ENCODE measurements at places on chromosomes 12 and 14.

DNA sequence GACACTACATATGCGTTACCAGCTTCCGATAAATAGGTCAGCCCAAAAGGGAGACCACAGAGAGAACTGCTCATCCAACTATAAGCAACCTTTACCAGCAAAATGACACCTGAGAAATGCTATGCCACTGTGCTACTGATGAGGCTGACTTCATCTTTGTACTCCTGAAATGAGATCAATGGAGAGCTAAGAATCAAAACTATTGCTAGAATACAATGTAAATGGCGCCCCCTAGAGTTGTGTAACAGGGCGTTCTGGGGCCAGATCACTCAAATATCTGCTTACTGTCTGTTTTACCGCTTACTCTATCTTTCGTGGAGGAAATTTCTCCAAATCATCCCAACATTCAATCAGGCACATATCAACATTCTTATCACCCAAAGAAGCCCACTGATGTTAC lies 4.6 kb downstream of the ZNF384 start:
- H3K4me3 ChIP-seq = no peak overlapping the region
- no peaks in the 10 kb centered on the region for H3K27me3 ChIP-seq
- DNase-seq = no peak
- peaks cover 7% of the 10 kb centered on the region for H3K36me3 ChIP-seq

DNA sequence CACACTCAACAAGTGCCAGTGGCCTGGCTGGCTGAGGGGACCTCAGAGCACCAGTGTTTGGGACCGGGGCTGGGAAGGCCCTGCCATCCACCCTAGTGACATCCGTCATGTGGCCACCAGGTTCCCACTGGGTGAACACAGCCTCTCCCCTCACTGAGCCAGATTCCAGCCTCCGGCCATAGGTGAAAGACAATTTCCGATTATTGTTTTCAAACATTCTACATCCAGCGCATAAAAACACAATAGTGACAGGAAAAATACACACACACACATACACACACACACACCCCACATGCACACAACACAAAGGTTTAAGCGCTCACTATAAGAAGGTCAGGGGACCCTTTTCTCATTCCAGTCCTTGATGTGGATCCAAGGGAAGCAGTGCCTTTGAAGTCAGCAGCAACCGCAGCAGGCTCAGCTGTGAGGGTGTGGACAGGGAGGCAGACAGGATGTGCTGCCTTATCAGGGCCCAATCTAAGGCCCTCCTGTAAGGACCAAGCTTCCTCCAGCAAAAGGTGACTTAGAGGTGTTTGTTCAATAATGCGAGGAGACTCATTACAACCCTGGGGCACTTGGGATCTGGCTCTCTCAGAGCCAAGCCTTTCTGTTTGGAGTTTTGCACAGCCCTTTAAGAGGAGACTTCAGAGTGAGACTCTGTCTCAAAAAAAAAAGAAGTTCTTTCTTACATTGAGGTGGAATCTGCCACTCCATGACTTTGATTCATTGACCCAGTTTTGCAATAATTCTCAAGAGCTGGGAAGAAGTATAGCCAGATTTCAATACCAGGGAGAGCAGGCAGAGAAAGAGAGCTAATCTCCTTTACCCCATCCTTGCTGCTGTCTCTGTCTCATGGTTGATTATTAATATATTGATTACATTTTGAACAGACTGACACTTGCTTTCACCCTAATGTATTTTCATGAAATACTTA lies 227.8 kb downstream of the ZFP36L1 start:
- peaks cover 13% of the 10 kb centered on the region for H3K4me1 ChIP-seq
- H3K36me3 ChIP-seq = no peaks in the 10 kb centered on the region
- peak; percentile 49 for DNase-seq
- no peak overlapping the region for H3K4me3 ChIP-seq
- H3K27ac ChIP-seq = no peak overlapping the region

GRCh38 chr12:54981796-54982195 lies 2.8 kb downstream of the TESPA1 start:
- no peaks in the 10 kb centered on the region for H3K27me3 ChIP-seq
- H3K4me1 ChIP-seq = peaks cover 11% of the 10 kb centered on the region
- H3K36me3 ChIP-seq = no peaks in the 10 kb centered on the region
- no peak for DNase-seq
- H3K4me3 ChIP-seq = no peak overlapping the region

DNA sequence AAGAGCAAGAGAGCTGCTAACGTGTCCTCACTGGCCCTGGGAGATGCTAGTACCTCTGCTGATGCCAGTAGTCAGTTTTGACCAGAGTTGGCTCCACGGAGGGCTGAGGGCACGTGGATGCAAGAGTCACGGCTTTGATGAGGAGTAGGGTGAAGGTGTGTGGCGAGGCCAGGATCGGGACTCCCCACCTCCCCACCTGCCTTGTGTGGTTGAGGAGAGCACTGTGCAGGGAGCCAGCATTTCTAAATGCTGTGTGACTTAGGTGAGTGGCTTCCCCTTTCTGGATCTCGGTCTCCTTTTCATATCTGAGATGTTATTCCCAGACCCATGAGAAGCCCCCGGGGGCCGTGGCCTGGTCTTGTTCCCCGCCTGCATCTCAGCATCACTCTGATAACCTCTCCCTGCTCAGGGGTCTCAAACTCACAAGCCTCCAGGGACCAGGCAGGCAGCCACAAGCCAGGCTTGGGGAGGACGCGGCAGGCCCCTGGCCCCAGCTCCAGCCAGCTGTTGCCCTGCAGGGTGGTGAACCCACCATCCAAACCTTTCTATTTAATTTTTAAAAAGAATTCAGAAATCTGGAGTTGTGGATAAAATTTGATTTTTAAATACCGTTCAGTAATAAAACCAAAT lies 32.1 kb downstream of the MVK start:
- no peak for DNase-seq
- H3K36me3 ChIP-seq = no peaks in the 10 kb centered on the region
- peaks cover 20% of the 10 kb centered on the region for H3K27me3 ChIP-seq

- H3K4me1 ChIP-seq = no peaks in the 10 kb centered on the region
- H3K27me3 ChIP-seq = no peaks in the 10 kb centered on the region
- H3K4me3 ChIP-seq = no peak overlapping the region
These were observed 71.7 kb downstream of the GRIP1 start for GRCh38 chr12:66607147-66607546.

DNA sequence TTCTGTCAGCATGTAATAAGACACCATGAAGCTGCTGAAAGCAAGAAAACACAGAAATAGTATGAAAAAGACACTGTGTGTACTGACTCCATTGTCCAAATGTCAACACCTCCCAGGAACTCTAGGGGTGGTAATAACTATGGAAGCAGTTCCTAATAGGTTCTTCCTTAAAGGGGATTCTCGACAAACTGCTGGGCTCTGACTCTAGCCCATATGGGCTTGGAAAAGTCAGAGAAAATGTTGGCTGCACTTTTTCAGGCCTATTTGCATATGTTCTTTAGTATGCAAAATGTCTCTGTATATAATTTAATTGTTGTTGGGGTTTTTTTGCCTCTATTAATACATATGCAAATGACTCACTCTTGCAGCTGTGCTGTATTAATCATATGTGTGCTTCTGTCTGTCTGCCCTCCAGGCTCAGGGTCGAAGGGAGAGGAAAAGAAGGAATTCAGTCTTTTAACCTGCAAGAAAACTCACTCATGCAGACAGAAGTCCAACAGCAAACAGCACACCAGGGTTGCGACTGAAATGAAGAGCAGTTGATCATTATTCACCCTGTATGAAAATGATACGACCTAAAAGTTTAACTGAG lies 317.6 kb downstream of the SOX5 start:
- no peaks in the 10 kb centered on the region for H3K4me1 ChIP-seq
- H3K27ac ChIP-seq = no peak overlapping the region
- H3K36me3 ChIP-seq = no peaks in the 10 kb centered on the region
- no peaks in the 10 kb centered on the region for H3K27me3 ChIP-seq
- peak; percentile 14 for DNase-seq
- H3K4me3 ChIP-seq = no peak overlapping the region

GRCh38 chr12:75969768-75970167 lies 61.8 kb downstream of the PHLDA1 start:
- H3K4me1 ChIP-seq = no peaks in the 10 kb centered on the region
- no peak overlapping the region for H3K27ac ChIP-seq
- H3K27me3 ChIP-seq = no peaks in the 10 kb centered on the region
- H3K36me3 ChIP-seq = no peaks in the 10 kb centered on the region
- DNase-seq = no peak

- no peaks in the 10 kb centered on the region for H3K27me3 ChIP-seq
- DNase-seq = no peak
- H3K27ac ChIP-seq = no peak overlapping the region
- peaks cover 4% of the 10 kb centered on the region for H3K36me3 ChIP-seq
- H3K4me1 ChIP-seq = no peaks in the 10 kb centered on the region
These were observed 224.3 kb downstream of the ITPR2 start for GRCh38 chr12:26608706-26609105.

GRCh38 chr12:19737019-19737418 lies 297.7 kb downstream of the AEBP2 start:
- H3K4me3 ChIP-seq = no peak overlapping the region
- no peak overlapping the region for H3K27ac ChIP-seq
- no peaks in the 10 kb centered on the region for H3K36me3 ChIP-seq

GRCh38 chr14:50846226-50846880 lies 15.4 kb upstream of the NIN start:
- H3K36me3 ChIP-seq = no peaks in the 10 kb centered on the region
- H3K27ac ChIP-seq = peak overlapping the region; percentile 76
- H3K4me1 ChIP-seq = peaks cover 11% of the 10 kb centered on the region
- DNase-seq = peak; percentile 93
- peak overlapping the region; percentile 9 for H3K4me3 ChIP-seq

DNA sequence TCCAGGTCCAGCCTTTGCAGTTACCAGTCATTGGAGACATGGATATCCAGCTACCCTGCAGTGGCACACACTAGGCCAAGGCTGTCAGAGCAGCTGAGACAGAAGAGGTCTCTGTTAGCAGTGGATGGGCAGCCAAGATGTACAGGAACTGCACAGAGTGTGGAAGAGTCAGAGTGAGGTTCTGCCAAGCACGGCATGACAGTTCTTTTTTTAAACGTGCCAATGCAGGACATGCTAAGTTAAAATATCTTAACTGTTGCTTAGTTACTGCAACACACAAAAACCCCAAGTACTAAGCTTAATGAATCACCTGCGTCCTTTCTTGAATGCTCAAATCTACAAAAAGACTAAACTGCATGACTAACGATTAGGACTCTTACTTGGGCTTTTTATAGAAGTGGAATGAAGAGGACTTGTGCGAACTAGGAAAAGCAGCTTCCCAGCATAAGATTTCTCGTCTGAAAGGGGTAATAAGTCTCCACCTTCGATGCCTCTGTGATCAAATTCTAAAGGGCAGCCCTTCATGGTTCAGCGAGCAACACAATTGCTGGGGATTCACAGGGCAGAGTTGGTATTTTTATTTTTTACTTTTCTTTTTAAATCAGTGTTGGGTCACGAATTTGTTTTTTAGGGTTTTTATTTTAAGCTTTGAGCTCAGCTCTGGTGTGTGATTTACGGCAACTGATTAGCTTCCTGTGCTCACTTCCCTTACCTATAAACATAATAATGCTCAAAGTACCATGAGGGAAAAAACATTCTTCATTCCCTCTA lies 20.6 kb downstream of the MAPK1IP1L start:
- H3K36me3 ChIP-seq = no peaks in the 10 kb centered on the region
- DNase-seq = peak; percentile 98
- peak overlapping the region; percentile 27 for H3K4me3 ChIP-seq
- H3K27me3 ChIP-seq = no peaks in the 10 kb centered on the region

DNA sequence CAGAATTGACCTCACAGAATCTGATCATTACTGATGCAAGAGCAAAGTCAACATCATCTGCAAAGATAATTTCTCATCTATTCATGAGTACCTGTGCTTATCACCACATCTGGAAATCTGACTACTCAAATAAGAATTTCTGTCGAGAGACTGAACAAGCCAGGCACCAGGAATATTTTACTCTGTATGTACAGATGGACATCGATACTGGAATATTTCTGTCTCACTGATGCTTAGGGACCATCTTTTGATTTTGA lies 105.2 kb downstream of the BICD1 start:
- no peaks in the 10 kb centered on the region for H3K36me3 ChIP-seq
- no peaks in the 10 kb centered on the region for H3K4me1 ChIP-seq
- H3K4me3 ChIP-seq = no peak overlapping the region
- H3K27me3 ChIP-seq = no peaks in the 10 kb centered on the region
- H3K27ac ChIP-seq = no peak overlapping the region

DNA sequence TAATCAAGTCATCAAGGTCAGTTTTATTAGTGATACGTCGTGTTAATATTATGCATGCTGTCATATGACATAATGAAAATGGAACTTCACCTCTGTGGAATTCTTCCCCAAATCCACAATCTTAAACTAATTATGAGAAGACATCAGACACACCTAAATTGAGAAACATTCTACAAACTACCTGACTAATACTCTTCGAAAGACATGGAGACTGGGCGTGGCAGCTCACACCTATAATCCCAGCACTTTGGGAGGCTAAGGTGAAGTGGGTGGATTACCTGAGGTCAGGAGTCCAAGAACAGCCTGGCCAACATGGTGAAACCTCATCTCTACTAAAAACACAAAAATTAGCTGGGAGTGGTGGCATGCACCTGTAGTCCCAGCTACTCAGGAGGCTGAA lies 33.3 kb upstream of the KRAS start:
- no peak for DNase-seq
- no peak overlapping the region for H3K4me3 ChIP-seq
- no peaks in the 10 kb centered on the region for H3K36me3 ChIP-seq
- no peaks in the 10 kb centered on the region for H3K27me3 ChIP-seq
- no peak overlapping the region for H3K27ac ChIP-seq

DNA sequence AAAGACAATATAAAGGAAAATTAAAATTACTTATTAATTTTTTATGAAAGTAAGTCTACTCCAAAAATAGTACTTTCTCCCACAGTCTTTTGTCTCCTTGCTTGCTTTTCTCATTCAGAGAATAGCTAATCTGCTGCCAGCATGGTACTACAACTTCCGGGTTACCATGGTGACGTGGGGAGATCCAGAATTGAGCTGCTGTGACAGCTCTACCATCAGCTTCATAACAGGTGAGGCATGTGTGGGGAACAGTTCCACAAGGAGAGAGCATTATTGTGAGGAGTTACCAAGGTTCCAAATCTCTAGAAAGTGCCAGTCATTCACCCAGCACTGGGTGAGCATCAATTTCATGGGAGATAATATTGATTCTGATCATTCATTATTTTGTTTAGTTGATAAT lies 197.8 kb downstream of the PTPRO start:
- H3K4me3 ChIP-seq = no peak overlapping the region
- no peak for DNase-seq
- H3K27ac ChIP-seq = no peak overlapping the region
- H3K4me1 ChIP-seq = no peaks in the 10 kb centered on the region

- H3K4me1 ChIP-seq = no peaks in the 10 kb centered on the region
- H3K27me3 ChIP-seq = no peaks in the 10 kb centered on the region
- H3K27ac ChIP-seq = no peak overlapping the region
- H3K36me3 ChIP-seq = no peaks in the 10 kb centered on the region
- no peak for DNase-seq
These were observed 336.7 kb upstream of the RPL10L start for GRCh38 chr14:46988312-46988711.

- no peak overlapping the region for H3K4me3 ChIP-seq
- no peaks in the 10 kb centered on the region for H3K27me3 ChIP-seq
- DNase-seq = no peak
- no peaks in the 10 kb centered on the region for H3K36me3 ChIP-seq
These were observed 18.9 kb upstream of the CD27 start for GRCh38 chr12:6425590-6426531.

All from astrocyte (in vitro differentiated cells and primary cell).